M059J (cell line): ENCODE measurements at places on chromosomes 4 and X. TPM values are rescaled to one million over a fixed set of nuclear protein-coding genes. Genes with fewer than 3 reads are reported as not detected.
A peak's percentile ranks its signal among the peaks of the same experiment; 100 is the strongest.

ANK2 gene
- total RNA-seq, result 0.27 TPM in 2 replicates

TMEM35A gene
- 2.1 and 3.5 TPM in 2 replicates for total RNA-seq

NEXMIF gene
- not detected in 2 replicates for total RNA-seq

ADAMTS3 gene
- total RNA-seq, result 0.12 and 0.44 TPM in 2 replicates

NAT8L gene
- 0.05 TPM in 1 of 2 replicates, not detected in the other for total RNA-seq

USP9X gene
- total RNA-seq, result 48.5 and 81.7 TPM in 2 replicates

SUPT20HL2 gene
- total RNA-seq, result 0.17 TPM in 1 of 2 replicates, not detected in the other

NXF2B gene
- 0.02 and 0.42 TPM in 2 replicates for total RNA-seq

FAAH2 gene
- total RNA-seq, result 0.17 and 0.69 TPM in 2 replicates

VEGFD gene
- 4.8 TPM in 1 of 2 replicates, not detected in the other for total RNA-seq

DCTD gene
- total RNA-seq, result 65.9 and 91.5 TPM in 2 replicates

MAGEA4 gene
- total RNA-seq, result 0.10 and 0.64 TPM in 2 replicates

ZNF595 gene
- 10.9 and 11.6 TPM in 2 replicates for total RNA-seq

LANCL3 gene
- total RNA-seq, result 0.67 and 0.89 TPM in 2 replicates

ZNF157 gene
- total RNA-seq, result 0.05 and 0.20 TPM in 2 replicates

PROM1 gene
- total RNA-seq, result 0.12 and 0.37 TPM in 2 replicates

DNA sequence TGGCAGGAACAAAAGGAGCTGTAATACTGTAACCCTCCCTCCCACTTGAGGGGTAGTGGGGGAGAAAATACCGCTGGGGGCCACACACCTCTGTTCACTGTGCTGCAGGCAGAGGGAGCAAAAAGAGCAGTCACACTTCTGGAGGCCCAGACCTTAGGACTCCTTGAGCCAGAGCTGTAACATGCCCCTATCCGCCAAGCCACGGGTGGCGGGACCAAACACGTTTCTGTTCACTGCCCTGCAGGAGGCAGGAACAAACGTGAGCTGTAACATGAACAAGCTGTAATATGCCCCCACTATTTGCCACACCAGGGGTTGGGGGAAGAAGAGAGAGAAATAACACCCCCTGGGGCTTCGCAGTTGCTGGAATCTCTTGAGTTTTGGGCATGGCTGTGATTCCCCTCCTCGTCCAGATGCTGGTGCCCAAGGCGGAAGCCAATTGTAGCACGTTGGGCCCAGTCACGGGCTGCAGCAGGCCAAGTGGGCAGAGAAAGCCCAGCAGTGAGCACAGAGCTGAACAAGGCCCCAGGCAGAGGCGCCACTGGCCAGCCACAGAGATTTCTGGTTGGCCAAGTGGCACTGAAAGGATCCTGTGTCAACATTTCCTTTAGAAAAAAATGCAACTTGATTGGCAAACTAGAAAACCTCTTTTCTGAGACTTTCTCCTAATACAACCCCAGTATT lies 509.7 kb downstream of the INPP4B start:
- DNase-seq, result no peak

- peak; percentile 78 for DNase-seq
Observed at GRCh38 chr4:94455081-94455480, 3.3 kb downstream of the PDLIM5 start.

GRCh38 chrX:54492340-54492739 lies 3.7 kb downstream of the FGD1 start:
- peak; percentile 60 for DNase-seq

DNA sequence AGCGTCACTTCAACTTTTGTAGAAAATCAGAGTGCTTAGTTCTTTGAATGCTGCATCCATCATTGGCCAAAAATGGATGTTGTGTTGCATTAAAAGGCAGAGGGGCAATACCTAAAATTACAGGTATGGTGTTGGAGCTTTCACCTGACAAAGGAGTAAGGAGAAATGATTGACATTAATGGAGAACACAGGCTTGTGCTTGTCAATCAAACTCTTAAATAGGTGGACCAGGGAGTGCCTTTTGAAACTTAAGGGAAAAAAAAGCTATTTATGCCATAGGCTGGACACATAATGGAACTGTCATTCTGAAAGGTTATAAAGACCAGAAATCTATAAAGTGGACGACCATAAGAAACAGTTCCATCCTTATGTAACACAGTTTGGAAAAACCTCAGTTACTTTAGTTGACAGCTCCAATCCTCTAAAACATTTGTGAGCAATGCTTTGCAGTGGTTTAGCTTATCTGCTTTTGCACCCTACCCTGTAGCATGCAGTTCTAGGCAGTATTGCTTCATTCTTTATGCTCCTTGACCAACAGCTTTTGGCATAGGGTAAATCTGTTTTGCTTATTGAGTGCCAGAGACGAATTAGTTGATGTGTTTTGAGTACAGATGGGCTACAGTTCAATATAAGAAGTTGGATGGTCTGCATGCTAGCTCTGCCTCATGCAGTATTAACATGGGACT lies 2.4 kb downstream of the HADH start:
- DNase-seq, result no peak

DNA sequence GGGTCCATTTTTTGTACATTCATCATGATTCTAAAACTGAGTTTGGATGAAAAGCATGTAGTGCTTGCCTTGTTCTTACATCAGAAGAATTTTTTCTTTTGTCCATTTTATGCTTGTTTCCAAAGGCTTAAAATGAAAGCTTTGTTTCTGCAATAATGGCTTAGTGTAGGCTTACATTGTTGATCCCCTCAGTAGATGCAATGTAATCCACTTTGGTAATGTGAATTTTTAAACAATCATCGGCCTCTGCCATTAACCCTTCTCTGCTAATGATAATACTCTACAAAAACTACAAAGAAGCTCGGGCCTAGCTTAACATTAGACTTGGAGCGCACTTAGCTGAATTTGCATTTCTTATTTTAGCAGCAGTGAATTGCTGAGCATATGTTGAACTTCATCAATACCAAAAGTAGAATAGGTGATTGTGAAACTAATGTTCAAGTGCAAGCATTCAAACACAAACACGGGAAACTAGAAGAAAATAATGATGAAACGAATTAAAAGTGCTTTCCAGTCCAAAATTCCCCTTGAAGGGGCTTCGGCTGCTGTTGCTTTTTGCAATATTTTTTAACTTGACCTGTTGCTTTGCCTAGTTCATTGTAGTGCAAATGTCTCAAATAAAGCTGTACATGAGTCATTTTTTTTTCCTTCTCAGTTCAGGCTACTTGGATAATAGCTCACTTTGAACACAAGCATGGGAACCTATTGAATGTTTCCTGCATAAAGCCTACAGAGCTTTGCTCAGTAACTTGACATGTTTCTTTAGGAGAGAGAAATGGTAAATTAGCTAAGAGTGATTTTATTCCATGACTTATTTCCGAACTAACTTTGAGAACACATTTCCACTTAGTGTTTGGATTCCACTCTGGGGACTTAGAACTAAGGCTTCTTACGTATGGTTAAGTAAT lies 66.5 kb downstream of the SLIT2 start:
- peak; percentile 51 for DNase-seq

- no peak for DNase-seq
Observed at GRCh38 chr4:112153211-112153791, 8.0 kb downstream of the FAM241A start.

GRCh38 chrX:101349193-101349562 lies 636 bp upstream of the TIMM8A start:
- no peak for DNase-seq

DNA sequence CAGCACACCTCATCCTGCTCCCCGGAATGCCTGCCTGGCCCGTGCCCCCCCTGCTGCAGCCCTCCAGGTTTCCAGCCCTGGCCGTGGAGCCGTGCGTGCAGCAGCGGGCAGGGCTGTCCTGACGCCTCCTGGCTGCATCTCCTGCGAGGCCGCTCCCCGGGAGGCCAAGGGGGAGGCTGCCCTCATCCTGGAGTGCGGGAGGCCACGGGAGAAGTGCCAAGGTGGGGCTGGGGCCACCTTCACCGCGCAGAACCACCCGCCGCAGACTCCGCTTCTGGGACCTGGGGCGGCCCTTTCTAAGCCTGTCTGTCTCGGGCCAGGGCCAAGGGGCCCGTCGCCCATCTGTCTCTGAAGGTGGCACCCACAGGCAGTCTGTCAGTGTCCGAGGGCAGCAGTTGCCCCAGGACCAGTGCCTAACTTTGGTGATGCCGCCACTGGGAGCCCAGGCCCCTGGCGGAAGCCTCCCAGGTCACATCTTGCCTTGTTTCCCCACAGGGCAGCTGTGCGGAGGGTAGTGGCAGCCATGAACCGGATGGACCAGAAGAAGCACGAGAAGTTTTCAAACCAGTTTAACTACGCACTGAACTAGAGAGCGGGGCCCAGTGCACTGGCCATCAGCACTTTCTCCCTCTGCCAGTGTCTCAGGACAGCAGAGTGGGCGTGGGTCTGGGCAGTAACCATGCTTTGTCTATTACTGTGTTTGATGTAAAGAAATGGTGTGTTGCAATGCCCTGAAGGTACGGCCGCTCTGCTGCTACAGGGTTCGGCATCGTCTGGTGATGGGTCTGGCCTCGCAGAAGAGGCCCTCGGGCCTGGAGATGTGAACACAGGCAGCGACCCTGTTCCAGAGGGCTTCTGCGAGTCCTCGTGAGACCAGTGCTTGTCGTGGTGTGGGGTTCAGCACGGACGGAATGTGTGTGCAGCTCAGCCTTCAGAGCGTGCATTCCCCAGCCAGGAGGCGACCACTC lies 20.6 kb downstream of the NKX1-1 start:
- DNase-seq, result no peak

GRCh38 chr4:111883557-111883999 lies 261.7 kb upstream of the FAM241A start:
- DNase-seq, result peak; percentile 10

- DNase-seq, result no peak
Observed at GRCh38 chr4:76799140-76799539, 98.8 kb downstream of the SOWAHB start.

GRCh38 chr4:184392748-184393559 lies 81.4 kb downstream of the IRF2 start:
- DNase-seq, result no peak

DNA sequence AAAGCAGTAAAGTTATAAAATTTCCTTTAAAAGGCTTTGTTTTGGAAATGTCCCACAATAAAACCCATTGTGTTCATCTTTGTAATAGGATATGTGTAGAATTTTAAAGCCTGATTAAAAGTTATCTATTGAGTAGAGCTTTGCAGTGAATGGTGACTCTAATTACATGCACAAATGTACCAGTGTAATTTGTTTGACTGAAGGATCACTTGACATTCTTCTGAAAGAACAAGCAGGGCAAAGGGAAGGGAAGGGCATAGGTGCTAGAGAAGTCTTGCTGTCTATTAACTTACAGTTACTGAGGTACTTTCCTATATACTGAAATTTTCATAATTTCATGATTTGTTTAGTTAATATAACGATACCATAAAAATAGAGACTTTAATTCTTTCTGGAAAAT lies 70.8 kb downstream of the STIM2 start:
- DNase-seq, result no peak

- no peak for DNase-seq
Observed at GRCh38 chr4:34790131-34790530, 1454.2 kb downstream of the ARAP2 start.

GRCh38 chr4:120007191-120007871 lies 59.3 kb downstream of the MAD2L1 start:
- peak; percentile 82 for DNase-seq

- DNase-seq, result no peak
Observed at GRCh38 chrX:69255441-69256290, 90.4 kb upstream of the PJA1 start.

GRCh38 chrX:40278340-40279090 lies 180.8 kb upstream of the BCOR start:
- DNase-seq, result peak; percentile 74

- peak; percentile 98 for DNase-seq
Observed at GRCh38 chr4:114015444-114015899, 36.0 kb upstream of the ARSJ start.

GRCh38 chr4:71473541-71474240 lies 134.9 kb downstream of the SLC4A4 start:
- DNase-seq, result no peak

DNA sequence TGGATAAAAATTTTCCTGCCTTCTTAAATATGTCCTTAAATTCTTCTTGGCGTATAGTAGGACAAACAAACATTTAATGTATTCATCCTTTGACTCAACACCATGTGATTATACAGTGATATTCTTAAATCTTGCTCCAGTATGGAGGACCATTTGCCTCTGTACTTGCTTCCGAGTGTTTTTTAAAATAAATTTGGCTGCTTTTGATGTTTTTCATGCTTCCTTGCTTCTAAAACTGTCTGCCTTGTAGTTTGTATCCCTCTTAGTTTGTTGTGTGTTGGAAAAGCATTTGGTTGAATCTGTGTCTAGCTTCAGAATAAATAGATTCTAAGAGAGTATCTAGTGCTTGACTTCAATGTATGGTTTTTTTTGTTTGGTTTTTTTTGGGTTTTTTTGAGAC lies 12.3 kb downstream of the ING2 start:
- DNase-seq, result no peak

DNA sequence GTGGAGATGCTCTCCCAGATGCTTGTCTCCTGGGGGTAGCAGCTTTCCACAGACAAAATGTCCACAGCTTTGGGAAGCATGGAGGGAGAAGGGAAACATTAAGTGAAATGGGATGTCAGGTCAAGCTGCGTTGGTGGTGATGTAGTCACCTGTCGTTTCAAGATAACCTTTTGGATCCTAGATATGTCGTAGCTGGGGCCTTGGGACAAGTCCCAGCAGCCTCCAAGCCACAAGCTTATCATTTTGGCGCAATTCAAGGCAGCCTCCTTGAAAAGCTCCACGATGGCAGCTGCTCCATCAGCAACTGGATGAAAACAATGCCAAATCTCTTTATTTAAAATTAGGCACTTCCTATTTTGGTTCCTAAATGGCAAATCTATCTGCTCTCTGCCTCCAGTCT lies 52.0 kb downstream of the RTL9 start:
- DNase-seq, result no peak

GRCh38 chr4:47213971-47214370 lies 182.6 kb downstream of the GABRB1 start:
- DNase-seq, result peak; percentile 96

DNA sequence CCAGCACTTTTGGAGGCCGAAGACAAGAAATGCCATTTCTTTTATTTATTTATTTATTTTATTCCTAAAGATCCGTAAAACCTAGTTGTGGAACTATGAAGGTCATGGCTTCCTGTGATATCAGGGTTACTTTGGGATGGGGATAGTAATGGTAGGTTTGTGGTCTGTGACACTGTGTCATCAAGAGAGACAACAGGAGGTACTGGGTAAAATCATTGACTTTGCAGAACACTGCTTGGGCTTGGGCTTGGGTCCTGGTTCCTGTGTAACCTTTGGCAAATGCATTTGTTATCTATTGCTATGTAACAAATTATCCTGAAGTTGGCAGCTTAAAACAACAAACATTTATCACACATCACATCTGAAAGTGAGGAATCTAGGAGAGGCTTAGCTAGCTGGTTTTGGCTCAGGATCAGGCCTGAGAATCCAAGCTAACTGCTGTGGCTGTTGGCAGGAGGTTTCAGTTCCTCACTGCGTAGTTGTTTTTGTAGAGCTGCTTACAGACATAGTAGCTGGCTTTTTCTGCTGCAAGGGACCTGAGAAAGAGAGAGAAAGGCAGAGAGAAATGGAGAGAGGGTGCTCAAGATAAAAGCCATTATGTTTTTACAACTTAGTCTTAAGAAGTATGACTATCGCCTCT lies 576.4 kb upstream of the SLIT2 start:
- DNase-seq, result peak; percentile 22

GRCh38 chr4:142815834-142816233 lies 30.3 kb downstream of the INPP4B start:
- peak; percentile 84 for DNase-seq

GRCh38 chr4:2284161-2284933 lies 22.4 kb upstream of the MXD4 start:
- no peak for DNase-seq

- no peak for DNase-seq
Observed at GRCh38 chr4:24044610-24045589, 155.1 kb upstream of the PPARGC1A start.
